ENCODE measurements at places on chromosomes 5 and 9.
A peak's percentile ranks its signal among the peaks of the same experiment; 100 is the strongest.

GRCh38 chr9:85248514-85249312 lies 493.0 kb downstream of the AGTPBP1 start:
- DNase-seq: peak; percentile 84

GRCh38 chr5:167050568-167051401 lies 1240.7 kb upstream of the WWC1 start:
- peak; percentile 34 for DNase-seq

DNA sequence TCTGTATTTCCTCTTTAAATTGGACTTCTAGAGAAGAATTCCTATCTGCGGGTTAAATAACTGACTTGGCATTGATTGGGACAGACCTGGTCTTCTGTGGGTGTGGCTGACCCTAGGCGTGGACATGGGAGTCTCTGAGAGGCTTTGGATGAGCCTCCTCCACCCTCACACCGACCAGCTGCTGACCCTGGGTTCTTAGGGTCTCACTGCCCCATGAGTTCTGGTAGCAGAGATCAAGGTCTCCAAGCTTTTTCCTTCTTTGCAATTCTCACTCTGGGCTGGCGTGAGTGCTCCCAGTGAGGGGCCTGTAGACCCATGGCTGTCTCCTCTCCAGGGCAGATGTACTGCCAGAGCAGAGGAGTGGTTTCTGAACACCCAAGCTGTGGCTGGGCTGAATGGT lies 41.6 kb upstream of the PITX1 start:
- no peak for DNase-seq

- DNase-seq: no peak
These were observed 252.5 kb downstream of the DEPDC1B start for GRCh38 chr5:60447488-60447920.

DNA sequence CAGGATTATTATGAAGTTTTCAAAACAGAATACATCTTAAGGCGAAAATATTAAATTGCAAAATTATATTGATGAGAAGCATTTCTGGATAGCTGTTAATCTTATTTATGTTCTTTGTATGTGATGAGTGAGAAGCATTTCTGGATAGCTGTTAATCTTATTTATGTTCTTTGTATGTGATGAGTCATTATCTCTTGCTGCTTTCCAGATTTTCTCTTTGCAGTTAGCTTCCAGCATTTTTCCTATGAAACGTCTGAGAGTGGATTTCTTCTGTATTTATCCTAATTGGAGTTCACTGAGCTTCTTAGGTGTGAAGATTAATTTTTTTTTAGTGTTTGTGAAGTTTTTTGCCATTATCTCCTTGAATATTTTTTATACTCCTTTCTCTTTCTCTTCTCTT lies 8.2 kb downstream of the TMEM232 start:
- no peak for DNase-seq

GRCh38 chr5:152838241-152838786 lies 433.2 kb upstream of the NMUR2 start:
- no peak for DNase-seq

GRCh38 chr9:103427696-103428095 lies 432.6 kb downstream of the CYLC2 start:
- DNase-seq: no peak

GRCh38 chr9:109158651-109159050 lies 8.4 kb downstream of the FRRS1L start:
- no peak for DNase-seq

Data from mesenchymal stem cell (in vitro differentiated cells and primary cell).